ENCODE measurements at places on chromosomes 4 and X.

DNA sequence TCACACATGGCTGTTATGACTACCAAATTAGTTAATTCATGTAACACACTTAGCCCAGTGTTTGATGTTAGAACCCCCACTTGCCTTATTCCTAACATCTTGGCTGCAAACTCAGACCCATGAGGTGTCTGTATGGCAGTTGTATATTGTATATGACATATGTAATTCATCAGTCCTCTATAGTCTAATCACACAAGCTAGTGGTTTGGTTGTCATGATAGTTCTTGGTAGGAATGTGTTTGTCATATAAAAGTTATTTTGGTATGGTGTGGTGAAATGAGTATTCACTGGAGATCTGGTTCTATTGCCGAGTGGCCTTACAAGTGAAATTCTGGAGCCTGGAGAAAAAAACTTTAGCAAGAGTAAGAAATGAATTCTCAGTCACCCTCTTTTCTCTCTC, 149.2 kb downstream of the AWAT2 start:
- no peak for DNase-seq

- no peak for DNase-seq
Measured at GRCh38 chrX:54530357-54530900, 410 bp downstream of the GNL3L start.

- DNase-seq = no peak
Measured at GRCh38 chr4:76017056-76017686, 6.1 kb downstream of the CXCL10 start.

GRCh38 chr4:107666134-107666533, 53.9 kb downstream of the PAPSS1 start:
- no peak for DNase-seq

DNA sequence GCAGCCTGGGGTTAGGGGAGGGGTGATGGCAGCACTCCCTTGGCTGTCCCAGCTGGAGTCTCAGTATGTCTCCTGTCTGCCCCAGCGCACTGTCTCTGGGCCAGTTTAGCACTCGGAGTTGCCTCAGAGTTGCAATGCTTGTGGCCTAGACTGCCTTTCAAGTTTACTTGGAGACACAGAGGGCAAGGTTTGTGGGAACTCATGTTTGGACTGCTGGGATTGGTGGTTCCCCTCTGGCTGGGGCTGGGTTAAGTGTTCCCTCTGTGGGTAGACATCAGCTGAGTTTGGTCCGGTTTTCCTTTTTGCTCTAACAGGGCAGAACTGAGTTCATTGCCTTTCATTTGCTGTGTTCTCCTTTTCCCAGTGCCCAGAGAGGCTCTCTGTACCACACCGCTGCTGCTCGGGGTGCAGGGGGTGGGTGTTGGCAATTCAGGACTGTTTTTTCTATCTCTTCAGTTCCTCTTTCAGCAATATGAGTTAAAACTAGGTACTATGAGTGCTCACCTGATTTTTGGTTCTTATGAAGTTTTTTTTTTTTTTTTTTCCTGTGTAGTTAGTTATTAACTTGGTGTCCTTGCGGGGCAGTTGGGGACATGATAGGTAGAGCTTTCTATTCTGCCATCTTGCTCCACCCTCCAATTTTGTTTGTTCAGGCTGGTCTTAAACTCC, 17.2 kb downstream of the RAB33B start:
- DNase-seq = no peak

DNA sequence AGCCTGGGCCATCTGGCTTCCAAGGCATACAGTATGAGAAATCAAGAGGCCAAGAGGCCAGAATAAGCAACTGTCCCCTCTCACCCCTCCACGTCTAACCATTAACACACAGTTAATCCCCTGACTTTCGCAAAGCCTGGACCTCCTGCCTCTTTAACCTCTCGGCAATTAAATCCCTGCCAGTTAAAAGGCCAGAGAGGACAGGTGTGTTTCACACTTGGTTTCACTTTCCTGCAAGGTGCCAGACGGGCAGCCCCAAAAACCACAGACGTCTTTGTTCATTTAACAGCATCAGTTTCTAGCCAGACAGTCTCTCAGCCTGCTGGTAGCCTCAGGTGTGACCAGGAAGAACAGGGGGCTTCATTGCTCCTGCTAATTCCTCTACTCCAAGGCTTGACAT, 91.1 kb upstream of the KIT start:
- DNase-seq = no peak

- DNase-seq = no peak
Measured at GRCh38 chr4:182492423-182492822, 249.2 kb downstream of the TENM3 start.

DNA sequence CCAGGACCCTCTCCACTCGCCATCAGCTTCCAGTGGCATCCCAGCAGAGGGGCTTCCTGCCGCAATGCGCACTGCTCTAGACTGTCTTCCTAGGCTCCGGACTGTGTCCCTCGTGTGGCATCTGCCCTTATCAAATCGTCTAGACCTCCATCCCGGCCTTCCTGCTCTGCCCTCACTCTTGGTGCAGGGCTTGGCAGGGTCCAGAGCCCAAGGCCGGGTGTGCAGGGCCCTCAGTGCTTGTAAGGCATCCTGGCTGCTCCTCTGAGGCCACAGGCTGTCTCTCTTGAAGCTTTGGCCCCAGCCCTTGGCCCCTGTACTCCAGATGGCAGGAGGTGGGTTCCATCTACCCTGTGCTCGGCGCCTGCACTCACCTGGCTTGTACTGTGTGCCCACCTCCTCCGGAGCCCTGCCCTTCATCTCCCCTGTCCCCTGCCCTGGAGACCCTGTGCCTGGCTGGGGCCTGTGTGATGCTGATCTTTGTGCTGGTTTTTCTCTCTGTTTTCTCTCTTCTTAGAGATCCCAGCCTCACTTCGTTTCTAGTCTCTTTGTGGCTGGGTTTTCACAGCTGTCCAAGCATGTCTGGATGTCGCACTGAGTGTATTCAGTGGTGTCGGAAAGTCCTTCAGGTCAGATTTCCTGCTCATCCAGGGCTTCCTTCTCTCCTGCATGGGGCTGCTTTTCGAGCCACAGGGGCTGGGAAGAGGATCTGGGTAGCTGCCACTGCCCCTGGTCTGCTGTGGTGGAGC, 3.7 kb upstream of the TREX2 start:
- DNase-seq = no peak
